ENCODE measurements at places on chromosomes 7 and 10.

GRCh38 chr10:113957013-113957412 lies 86.7 kb upstream of the ADRB1 start:
- peak; percentile 12 for DNase-seq

DNA sequence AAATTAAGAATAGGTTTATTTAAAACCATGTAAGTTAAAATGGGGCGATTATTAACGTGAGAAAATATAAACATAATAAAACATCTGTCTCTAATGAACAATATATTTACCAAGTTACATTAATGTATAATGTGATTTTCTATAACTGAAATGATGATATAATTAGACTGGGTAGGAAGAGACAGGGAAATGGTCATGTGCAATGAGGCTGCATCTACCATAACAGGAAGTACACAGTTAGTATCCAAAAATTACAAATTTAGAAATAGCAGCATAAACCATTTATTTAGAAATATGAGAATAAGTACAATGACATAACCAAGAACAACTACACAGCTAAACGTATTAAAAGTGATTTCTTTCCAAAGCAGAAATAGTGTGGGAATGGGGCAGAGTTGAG lies 25.8 kb upstream of the BET1 start:
- DNase-seq = no peak

- DNase-seq = no peak
These were observed 177.6 kb downstream of the GRID1 start for GRCh38 chr10:86188796-86189558.

DNA sequence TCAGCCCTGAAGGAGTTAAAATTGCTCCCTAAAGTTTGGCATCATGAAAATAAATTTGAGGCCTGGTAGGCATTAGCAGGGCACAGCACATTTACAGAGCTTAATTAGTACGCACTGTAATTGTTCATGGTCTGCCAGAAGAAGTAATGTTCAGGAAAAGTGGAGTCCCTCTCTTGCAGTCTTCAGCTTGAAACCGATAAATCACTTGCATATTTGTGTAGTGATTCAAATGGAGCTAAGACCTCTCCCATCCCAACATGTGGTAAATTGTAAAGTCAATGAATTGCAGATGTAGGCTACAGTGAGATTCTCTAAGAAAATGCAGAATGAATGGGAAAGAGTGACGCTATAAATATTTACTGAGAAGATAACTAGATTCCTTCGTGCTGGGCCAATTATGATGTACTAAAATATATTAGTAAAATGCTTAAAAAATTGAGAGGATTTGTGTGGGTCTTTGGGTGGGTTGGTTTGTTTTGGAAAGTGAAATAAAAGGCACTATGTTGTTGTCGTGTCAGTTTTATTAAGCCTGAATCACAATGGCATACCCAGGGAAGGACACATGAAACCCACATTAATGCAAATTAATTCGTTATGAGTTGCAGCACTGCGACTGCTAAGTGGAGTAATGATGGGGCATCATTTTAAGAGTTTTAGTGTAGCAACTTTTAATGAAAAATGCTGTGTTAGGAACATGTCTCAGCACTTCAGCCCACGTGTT lies 8.4 kb downstream of the TCF7L2 start:
- no peak for DNase-seq

- DNase-seq = no peak
These were observed 465.7 kb downstream of the AUTS2 start for GRCh38 chr7:70063927-70064326.

GRCh38 chr10:29501692-29502091 lies 133.1 kb downstream of the SVIL start:
- DNase-seq = no peak

DNA sequence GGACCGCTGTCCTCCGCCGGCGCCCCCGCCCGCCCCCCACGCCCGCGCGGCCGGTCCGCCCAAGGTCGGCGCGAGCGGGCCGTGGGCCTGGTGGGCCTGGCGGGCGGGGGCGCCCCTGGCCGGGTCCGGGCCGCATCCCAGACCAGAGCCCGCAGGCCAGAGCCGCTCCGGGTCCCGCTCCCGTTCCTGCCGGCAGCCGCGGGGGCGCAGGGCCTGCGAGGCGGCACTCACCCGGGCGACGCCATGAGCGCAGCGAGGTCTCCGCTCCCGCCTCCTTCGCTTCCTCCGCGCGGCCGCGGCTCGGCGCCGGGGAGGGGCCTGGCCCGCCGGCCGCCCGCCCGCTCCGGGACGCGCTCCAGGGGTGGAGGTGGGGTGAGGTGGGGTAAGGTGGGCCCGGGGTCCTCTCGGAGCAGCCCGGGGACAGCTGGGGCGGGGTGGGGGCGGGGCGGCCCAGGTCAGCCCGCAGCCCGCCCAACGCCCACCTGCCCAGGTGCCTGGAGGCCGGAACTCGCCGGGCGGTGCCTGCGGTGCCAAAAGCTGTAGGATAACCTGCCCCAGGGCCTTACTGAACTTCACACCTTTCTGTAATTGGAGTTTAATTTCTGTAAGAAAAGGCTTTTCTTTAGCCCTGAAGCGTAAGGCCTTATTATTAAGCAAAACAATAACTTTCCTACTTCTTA lies at the start of gene URGCP:
Gene URGCP, minus strand, starts transcription at position 266 of the 680 bp plus-strand sequence. Its CDS starts 21 bp downstream, at position 245.
- DNase-seq = peak; percentile 26

GRCh38 chr7:158584407-158584806 lies 3.2 kb downstream of the PTPRN2 start:
- DNase-seq = no peak

- DNase-seq = no peak
These were observed 154.7 kb downstream of the PTPN20 start for GRCh38 chr10:47065903-47066302.

DNA sequence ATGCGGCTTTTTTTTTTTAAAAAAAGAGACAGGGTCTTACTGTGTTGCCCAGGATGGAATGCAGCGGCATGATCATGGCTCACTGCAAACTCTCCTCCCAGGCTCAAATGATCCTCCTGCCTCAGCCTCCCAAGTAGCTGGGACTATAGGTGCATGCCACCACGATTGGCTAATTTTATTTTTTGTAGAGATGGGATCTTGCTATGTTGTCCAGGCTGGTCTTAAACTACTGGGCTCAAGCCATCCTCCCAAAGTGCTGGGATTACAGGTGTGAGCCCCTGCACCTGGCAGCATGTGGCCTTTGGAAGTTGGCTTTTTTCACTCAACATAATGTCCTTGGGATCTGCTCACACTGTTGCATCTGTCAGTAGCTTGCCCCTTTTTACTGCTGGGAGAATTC lies 65.1 kb downstream of the AMZ1 start:
- DNase-seq = no peak

- no peak for DNase-seq
These were observed 27.6 kb downstream of the MKRN1 start for GRCh38 chr7:140451716-140452115.

DNA sequence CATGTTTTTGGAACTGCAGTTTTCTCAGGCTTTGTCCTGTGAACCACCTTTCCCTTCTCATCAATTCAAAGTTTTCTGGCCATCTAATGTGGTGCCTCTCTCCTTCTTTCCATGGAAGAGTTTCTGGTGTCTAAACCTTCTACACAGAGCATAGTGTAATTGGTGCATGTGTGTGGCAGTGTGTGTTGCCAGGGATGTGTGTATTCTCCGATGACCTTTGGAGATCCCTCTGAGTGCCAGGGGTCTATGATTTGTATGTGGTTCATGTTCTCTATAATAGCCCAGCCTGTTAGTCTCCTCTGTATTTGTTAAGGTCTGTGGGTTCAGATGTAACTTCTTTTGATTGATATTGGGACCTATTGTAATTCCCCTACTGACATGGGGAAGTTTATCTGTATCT lies 1.5 kb downstream of the TAS2R60 start:
- DNase-seq = no peak

DNA sequence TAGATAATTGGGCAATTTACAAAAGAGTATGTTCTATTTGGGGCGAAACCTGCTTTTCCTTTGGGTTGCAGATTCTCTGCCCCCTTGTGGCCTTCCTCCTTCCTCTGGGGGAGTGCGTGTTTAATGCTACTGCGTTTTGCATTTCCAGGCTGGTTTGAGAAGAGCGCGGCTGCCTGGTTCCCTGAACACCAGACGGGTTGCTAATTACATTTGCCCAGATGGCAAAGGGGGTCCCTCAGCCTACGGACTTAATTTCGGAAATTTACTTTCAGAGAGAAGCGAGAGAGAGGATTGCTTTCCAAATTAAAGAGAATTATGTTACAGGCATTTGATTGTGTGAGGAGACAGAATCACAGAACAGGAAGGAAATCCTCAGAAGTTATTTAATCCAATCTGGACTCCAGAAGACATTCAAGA lies 91.9 kb upstream of the JAZF1 start:
- DNase-seq = peak; percentile 51

DNA sequence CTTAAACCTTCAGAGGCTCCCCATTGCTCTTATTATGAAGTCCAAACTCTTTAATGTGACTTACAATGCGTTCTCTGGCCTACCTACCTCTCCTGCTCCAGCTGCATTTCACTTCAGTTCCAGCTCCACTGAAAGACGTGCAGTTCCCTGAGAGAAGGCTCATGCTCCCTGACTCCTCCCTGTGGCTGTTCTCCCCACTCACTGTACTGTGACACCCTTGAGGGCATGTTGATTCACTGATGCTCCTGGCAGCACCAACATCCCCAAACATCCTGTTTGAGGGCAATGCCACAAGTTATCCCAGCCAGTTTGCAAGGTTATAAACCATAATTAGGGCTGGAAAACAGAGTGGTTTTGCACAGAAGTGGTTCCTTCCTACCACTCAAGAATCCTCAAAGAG lies 111.2 kb downstream of the LSM5 start:
- no peak for DNase-seq

DNA sequence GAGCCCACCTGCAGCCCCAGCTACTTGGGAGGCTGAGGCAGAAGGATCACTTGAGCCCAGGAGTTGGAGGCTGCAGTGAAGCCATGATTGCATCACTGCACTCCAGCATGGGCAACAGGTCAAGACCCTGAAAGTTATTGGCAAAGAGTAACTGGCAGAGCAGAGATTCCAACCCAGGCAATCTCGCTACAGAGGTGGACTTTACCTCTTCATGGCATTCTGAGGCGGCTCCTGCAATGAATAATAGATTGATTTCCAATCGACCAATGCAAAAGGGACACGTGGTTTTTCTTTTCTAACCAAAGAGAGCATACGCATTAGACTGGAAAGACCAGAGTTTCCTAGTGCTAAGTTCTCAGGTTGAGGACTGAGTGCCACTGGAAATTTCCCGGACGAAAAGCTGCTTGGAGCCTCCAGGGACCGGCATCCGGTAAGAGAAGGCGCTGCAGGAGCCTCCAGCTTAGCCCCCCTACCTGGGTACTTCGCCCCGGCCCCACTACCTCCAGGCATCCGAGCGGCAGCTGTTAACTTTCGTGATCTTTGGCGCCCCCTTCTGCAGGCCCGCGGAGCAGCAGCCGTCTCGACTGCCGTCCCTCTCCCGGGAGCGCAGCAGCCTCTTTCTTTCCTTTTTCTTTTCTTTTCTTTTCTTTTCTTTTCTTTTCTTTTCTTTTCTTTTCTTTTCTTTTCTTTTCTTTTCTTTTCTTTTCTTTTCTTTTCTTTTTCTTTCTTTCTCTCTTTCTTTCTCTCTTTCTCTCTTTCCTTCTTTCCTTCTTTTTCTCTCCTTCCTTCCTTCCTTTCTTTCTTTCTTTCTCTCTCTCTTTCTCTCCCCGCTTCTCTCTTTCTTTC lies 4.1 kb downstream of the MBLAC1 start:
- DNase-seq = peak; percentile 55

- DNase-seq = no peak
These were observed 66.4 kb upstream of the SCIN start for GRCh38 chr7:12504149-12504548.

- peak; percentile 91 for DNase-seq
These were observed 32.2 kb upstream of the GARS1 start for GRCh38 chr7:30562498-30562897.

DNA sequence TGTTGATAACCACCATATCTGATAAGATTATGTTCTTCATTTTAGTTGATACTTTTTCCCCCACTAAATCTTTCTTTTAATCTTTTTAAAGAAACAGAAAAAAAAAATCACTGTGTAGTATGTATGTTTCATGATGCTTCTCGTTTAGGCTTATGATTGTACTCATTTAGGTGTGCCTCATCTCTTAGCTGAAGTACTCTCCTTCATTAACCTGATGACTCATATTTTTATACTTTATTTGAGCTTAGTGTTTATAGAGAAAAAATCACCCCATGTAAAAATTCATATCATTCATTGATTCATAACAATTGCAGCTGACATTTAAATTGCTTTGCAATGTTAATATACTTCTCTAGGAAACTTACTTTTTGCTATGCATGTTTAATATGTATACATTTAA lies 158.9 kb downstream of the MLLT10 start:
- no peak for DNase-seq

DNA sequence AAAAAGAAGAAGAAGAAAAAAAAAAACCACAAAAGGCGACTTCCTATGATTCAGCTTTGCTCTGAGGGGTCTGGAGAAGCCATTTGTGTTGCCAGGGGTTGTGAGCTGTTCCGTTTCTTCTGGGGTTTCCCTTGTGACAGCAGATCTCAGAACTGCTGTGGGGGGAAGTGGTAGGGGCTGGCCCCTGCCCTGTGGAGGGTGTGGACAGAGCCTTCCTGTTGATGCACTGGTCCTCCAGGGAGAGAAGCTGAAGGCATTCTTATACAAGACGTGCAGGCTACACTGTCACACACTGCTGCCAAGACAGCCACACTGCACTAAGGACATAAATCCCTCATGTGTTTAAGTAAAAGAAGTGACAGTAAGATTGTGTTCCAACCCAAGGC lies 17.3 kb upstream of the CSGALNACT2 start:
- DNase-seq = no peak

- DNase-seq = no peak
These were observed 4.9 kb upstream of the KLHL7 start for GRCh38 chr7:23100697-23101096.

DNA sequence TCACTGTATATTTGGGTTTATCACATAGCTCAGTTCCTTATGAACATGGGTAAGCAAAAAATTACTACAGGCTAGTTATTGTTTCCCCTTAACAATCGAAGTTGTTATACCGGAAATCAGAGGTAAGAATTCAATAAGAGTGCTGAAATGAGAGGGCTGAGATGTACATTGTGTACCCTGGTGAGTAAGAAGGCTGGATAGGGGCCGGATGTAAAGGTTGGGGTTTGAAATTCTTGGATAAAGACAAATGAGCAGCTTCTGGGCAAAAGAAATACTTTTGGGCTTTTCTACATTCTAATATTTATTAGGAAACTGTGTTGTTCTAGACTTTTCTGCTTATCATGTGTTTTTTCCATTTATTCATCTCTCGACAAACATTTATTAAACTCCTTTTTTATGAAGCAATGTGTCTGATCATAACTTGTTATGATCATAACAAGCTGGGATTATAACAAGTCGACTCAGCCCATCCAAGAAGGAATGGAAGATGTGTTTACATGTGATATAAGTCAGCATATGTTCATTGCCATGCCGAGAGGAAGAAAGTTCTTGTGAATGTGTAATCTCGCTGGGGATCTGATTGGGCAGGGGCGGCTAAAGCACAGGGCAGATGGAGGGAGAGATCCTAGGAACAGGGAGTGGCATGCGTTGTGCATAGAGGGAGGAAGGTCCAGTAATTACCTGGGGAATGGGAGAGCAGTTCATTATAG lies 155.3 kb downstream of the PLXDC2 start:
- DNase-seq = no peak

All from endothelial cell of umbilical vein (primary cell).